ENCODE measurements at places on chromosomes 2 and 18. TPM values are rescaled to one million over a fixed set of nuclear protein-coding genes. Genes with fewer than 3 reads are reported as not detected.

The GRHL1 gene
- 3.2 TPM for total RNA-seq

The PKDCC gene
- total RNA-seq, result not detected

The STK39 gene
- 79.3 TPM for total RNA-seq

The ZNF396 gene
- total RNA-seq, result 1.2 TPM

The DPP4 gene
- 1.8 TPM for total RNA-seq

The PSTPIP2 gene
- 34.7 TPM for total RNA-seq

The GALNT14 gene
- 0.68 TPM for total RNA-seq

The CHST9 gene
- total RNA-seq, result not detected

The HSPE1 gene
- total RNA-seq, result 50.7 TPM

The HOXD10 gene
- total RNA-seq, result not detected

The ASTL gene
- total RNA-seq, result 8.8 TPM

The GCG gene
- not detected for total RNA-seq

- no peak overlapping the region for H3K4me3 ChIP-seq
- no peaks in the 10 kb centered on the region for H3K27me3 ChIP-seq
- no peak overlapping the region for H3K27ac ChIP-seq
- no peak for DNase-seq
These were observed 800 bp downstream of the VIL1 start for GRCh38 chr2:218419630-218420216.

GRCh38 chr2:238601433-238602222, 174.9 kb downstream of the ASB1 start:
- DNase-seq, result no peak
- H3K4me3 ChIP-seq, result no peak overlapping the region

DNA sequence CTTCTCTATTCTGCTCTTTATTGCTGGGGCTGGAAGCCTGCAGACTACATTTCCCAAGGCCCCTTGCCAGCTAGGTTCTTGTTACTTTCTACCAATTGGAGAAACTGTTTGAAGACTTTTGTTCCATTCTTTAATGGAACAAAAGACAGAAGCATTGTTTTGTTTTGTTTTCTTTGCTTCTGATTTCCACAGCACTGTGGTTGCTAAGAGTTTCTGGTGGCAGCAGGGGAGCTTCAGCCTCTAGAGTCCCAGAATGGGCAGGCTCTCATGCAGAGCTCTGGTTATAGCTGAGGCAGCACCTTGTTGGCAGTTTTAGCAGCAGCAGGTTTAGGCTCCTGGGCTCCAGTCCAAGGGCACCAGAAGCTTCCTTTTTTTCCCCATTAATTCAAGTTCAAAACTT, 234.3 kb downstream of the ETAA1 start:
- no peak overlapping the region for H3K27ac ChIP-seq
- no peaks in the 10 kb centered on the region for H3K4me1 ChIP-seq
- H3K27me3 ChIP-seq, result no peaks in the 10 kb centered on the region
- no peak overlapping the region for H3K4me3 ChIP-seq

- H3K27me3 ChIP-seq, result no peaks in the 10 kb centered on the region
- no peaks in the 10 kb centered on the region for H3K4me1 ChIP-seq
- no peaks in the 10 kb centered on the region for H3K36me3 ChIP-seq
- DNase-seq, result no peak
These were observed 183.5 kb upstream of the FAM98A start for GRCh38 chr2:33782395-33783230.

- H3K27me3 ChIP-seq, result no peaks in the 10 kb centered on the region
- H3K4me3 ChIP-seq, result no peak overlapping the region
- DNase-seq, result no peak
These were observed 67.7 kb downstream of the CTAGE1 start for GRCh38 chr18:22349966-22350365.

GRCh38 chr2:916935-917334, 33.7 kb upstream of the SNTG2 start:
- no peak overlapping the region for H3K27ac ChIP-seq
- H3K27me3 ChIP-seq, result no peaks in the 10 kb centered on the region
- no peak overlapping the region for H3K4me3 ChIP-seq
- no peak for DNase-seq

DNA sequence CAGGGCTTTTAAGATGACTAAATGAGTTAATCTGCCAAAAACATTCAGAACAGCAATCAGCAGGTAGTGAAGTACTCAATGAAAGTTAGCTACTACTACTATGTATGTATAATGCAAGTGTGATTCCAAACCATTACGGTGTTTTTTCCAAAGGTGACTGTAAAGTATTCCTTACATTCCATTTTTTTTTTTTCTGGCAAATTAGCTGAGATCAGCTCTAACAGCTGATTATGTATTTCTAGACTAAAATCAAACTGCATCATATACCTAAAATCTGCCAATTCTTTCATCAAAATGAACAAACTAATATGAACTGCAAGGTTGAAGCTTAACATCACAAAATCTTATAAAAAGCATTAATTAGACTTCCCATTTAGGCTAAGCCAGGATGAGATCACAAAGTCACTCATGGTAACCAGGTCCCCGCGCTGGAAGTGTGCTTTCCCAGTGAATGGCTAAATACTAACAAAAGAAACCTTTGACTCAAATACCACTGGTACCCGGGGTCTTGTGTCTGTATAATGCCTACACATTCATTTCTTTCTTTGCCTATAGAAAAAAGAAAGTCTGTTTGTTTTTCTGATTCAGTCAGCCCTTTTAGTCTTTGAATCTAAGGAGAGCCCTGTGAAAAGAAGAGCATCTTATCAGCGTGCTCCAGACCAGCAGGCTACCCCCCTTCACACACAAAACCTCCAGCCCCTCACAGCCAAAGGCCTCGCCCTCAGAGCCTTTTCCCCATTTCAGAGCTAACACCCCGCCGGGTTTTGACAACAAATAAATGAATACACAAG, 88.3 kb downstream of the RBMS1 start:
- H3K27ac ChIP-seq, result peak overlapping the region; percentile 84
- H3K27me3 ChIP-seq, result no peaks in the 10 kb centered on the region
- peak overlapping the region; percentile 4 for H3K4me3 ChIP-seq
- DNase-seq, result no peak

DNA sequence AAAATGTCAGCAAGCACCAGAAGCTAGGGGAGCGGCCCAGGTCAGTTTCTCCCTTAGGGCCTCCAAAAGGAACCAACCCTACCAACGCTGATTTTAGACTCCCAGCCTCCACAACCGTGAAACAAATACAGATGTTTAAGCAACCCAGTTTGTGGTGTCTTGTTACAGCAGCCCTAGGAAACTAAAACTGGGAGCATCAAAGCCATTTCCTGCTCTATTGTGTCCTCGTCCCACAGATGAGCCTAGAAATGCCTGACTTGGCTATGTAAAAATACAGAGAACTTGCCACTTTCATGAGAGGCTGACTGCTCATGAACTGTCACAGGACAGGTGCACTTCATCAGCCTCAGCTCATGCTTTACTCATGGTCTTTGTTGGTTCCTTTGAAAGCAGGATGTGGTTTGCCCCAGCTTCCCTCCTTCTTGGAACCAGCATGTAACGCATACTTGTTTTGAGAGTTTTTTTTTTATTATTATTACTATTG, 97.6 kb upstream of the SLC39A10 start:
- H3K27me3 ChIP-seq, result no peaks in the 10 kb centered on the region
- H3K4me1 ChIP-seq, result peaks cover 51% of the 10 kb centered on the region
- peak; percentile 36 for DNase-seq
- H3K4me3 ChIP-seq, result no peak overlapping the region

DNA sequence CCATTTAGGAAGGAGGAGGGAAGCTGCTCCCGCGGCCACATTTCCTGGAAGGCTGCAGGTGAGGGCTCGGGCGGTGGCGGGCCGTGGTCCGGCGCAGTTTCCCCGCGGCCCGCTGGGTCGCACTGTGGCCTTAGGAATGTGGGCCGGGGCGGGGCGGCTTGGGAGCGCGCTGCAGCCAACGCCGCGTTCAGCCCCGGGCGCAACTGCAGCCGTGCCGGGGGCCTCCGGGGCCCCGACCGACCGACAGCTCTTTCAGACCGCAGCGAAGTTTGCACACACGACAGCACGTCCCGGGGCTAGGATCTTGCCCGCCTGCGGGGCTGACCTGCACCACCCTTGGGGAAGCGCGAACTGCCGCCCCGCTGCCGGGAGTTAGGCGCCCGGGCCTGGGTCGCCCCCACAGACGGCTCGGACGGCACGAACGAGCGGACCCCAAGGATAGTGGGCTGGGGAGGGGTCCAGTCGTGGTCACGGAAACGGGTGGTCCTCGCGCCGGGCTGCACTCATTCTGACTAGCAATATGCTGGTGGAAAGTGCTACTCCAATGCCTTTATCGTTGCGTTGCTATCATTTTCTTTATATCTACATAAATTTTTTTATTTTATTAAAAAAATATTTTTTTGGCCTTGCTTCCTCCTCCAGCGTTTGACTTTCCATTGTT, 69.9 kb upstream of the DLX2 start:
- no peak overlapping the region for H3K27ac ChIP-seq
- peaks cover 5% of the 10 kb centered on the region for H3K4me1 ChIP-seq
- no peaks in the 10 kb centered on the region for H3K36me3 ChIP-seq
- H3K4me3 ChIP-seq, result peak overlapping the region; percentile 41
- peak; percentile 48 for DNase-seq

DNA sequence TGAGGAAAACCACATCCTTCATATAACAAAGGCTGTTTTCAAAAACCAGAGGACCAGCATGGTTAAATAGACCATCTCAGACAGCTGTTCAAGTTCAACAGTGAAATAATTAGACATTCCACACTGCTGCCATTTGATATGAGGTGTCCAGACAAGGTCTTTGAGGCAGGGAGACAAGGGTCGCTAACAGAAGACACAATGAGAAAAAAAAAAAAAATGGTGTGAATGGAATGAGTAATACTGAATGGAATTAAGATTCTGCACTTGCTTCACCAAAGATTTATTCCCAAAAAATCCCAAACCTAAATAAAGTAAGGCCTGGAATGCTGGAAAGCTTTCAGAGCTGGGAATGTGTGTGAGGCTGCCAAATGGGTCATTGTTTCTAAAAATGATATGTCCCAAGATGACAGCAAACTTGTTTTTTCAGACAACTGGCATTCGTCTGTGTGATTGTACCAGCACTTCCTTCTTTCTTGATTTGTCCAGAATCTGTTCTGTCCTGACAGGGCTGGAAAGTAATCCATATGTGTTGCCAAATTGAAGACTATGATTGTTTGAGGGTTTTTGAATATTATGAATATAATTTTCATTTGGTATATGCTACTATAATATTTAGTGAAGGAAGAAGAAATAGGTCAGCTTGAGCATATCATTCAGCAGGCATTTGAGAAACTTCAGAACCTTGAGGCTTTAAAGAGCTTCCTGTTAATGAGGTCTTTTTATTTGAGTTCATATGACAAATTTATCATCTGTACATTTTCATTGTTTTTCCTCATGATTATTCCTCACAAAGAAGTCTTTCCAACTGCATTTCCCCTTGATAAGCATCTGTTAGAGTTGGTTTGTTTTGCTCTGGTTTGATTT, 85.2 kb upstream of the ITGA4 start:
- peaks cover 4% of the 10 kb centered on the region for H3K4me1 ChIP-seq
- H3K27ac ChIP-seq, result peak overlapping the region; percentile 21
- no peaks in the 10 kb centered on the region for H3K27me3 ChIP-seq
- no peak overlapping the region for H3K4me3 ChIP-seq
- H3K36me3 ChIP-seq, result no peaks in the 10 kb centered on the region

- H3K4me1 ChIP-seq, result no peaks in the 10 kb centered on the region
- H3K4me3 ChIP-seq, result no peak overlapping the region
- H3K27ac ChIP-seq, result no peak overlapping the region
- no peaks in the 10 kb centered on the region for H3K36me3 ChIP-seq
- H3K27me3 ChIP-seq, result no peaks in the 10 kb centered on the region
- DNase-seq, result no peak
These were observed 118.9 kb upstream of the SPOPL start for GRCh38 chr2:138382672-138383071.

DNA sequence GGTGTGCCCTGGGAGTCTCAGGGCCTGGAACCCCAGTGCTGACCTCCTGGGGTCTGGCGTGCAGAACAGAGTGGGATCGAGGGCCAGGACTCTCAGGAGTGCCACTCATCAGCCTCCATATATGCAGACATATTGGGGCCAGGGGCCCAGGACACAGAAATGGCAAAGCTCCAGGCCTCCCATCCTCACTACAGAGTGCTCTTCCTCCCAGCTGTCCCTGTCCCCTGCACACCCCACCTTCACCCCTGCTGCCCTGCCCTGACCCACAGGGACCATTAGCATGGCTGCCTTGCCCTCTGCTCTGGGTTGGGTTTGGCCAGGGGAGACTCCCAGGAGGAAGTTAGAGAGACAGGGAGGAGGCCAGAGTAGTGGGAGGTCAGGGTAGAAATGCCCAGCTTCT, 2.8 kb downstream of the TEX51 start:
- H3K4me3 ChIP-seq, result no peak overlapping the region
- no peaks in the 10 kb centered on the region for H3K36me3 ChIP-seq
- H3K4me1 ChIP-seq, result no peaks in the 10 kb centered on the region
- H3K27me3 ChIP-seq, result no peaks in the 10 kb centered on the region
- no peak overlapping the region for H3K27ac ChIP-seq

- DNase-seq, result no peak
- H3K4me1 ChIP-seq, result no peaks in the 10 kb centered on the region
- H3K36me3 ChIP-seq, result no peaks in the 10 kb centered on the region
- no peak overlapping the region for H3K27ac ChIP-seq
- no peaks in the 10 kb centered on the region for H3K27me3 ChIP-seq
These were observed 101.8 kb downstream of the TANC1 start for GRCh38 chr2:159070235-159070634.

DNA sequence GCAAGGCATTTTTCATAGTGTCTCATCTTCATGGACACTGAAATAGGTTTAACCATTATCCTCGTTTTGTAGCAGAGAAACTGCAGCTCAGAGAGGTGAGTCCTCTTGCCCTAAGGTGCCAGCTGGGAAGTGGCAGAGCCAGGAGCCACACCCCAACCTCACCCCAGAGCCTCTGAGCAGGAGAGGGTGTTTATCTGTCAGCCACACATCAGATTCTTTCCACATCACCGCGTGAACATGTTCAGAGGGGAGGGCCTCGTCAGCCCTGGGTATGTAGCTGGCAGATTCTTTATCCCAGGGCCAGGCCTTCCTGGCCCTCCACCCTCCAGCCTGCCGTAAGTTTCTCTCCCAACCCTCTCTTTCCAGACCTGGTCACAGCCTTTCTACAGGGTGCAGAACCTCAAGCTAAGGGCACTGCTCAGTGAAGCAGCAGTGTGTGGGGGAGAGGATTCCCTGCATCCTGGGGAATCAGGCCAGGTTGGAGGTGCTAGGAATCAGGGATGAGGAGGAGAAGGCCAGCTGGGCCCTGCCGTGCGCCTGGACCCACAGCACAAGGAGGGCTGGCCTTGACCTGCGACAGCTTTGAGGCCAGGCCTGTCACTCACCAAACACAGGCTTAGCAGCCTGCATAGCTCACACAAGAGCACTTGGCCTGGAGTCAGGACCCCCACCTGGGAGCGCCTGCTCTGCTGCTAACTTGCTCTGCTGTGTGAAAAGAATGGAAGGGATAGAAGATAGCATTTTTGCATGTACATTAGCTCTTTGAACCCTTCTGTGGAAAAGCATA, 111.3 kb upstream of the MCFD2 start:
- no peak overlapping the region for H3K27ac ChIP-seq
- DNase-seq, result no peak
- H3K36me3 ChIP-seq, result peaks cover 88% of the 10 kb centered on the region
- H3K27me3 ChIP-seq, result no peaks in the 10 kb centered on the region
- H3K4me3 ChIP-seq, result no peak overlapping the region
- H3K4me1 ChIP-seq, result peaks cover 15% of the 10 kb centered on the region

DNA sequence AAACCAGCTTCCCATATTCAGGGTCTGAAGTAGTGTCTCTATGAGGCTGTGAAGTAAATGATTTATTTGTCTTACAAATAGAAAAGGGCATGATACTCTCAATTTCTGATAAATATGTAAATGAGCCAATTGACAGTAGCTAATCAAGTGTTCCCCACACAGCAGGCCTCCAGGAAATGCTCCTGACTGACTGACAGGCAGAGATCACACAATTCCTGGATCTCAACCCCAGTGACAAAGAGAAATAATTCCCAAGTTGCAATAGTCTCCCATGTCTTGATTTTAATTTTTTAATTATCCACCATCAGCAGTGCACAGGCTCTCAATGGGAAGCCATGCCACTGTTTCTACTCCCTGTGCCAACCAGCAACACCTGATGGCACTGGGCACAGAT, 390.4 kb downstream of the SOX11 start:
- no peak overlapping the region for H3K4me3 ChIP-seq
- H3K36me3 ChIP-seq, result no peaks in the 10 kb centered on the region
- H3K4me1 ChIP-seq, result no peaks in the 10 kb centered on the region
- no peak overlapping the region for H3K27ac ChIP-seq
